Stimulated activated CD8-positive, alpha-beta memory T cell treated with anti-CD3 and anti-CD28 coated beads, Interleukin-15, amount 100 ng/mL, for 48 hours (primary cell): ENCODE measurements at places on chromosomes 1 and 21.
A peak's percentile ranks its signal among the peaks of the same experiment; 100 is the strongest.

GRCh38 chr1:200096774-200097173 lies 69.3 kb downstream of the NR5A2 start:
- no peak for DNase-seq

- DNase-seq: no peak
Observed at GRCh38 chr1:156101880-156102279, 12.6 kb upstream of the LMNA start.

GRCh38 chr1:55626326-55626725 lies 411.2 kb upstream of the USP24 start:
- DNase-seq: no peak

- DNase-seq: no peak
Observed at GRCh38 chr1:230414102-230414501, 12.0 kb downstream of the PGBD5 start.

GRCh38 chr1:61079898-61080336 lies 2.4 kb upstream of the NFIA start:
- no peak for DNase-seq

DNA sequence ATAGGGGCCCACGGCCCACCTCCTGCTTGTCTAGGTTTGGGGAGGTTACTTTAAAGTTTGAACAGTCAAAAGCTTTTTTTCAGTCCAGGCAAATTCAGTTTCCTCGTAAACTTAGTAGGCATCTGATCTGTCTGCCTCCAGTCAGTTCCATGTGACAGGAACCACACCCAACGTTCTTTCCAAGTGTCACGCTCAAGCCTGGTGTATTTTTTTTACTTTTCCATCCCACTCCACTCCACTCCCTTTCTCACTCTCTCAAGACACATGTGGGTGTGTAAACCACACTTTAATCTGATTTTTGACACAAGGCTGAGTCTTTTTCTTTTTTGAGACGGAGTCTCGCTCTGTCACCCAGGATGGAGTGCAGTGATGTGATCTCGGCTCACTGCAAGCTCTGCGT lies 60.3 kb upstream of the GPR153 start:
- DNase-seq: no peak

DNA sequence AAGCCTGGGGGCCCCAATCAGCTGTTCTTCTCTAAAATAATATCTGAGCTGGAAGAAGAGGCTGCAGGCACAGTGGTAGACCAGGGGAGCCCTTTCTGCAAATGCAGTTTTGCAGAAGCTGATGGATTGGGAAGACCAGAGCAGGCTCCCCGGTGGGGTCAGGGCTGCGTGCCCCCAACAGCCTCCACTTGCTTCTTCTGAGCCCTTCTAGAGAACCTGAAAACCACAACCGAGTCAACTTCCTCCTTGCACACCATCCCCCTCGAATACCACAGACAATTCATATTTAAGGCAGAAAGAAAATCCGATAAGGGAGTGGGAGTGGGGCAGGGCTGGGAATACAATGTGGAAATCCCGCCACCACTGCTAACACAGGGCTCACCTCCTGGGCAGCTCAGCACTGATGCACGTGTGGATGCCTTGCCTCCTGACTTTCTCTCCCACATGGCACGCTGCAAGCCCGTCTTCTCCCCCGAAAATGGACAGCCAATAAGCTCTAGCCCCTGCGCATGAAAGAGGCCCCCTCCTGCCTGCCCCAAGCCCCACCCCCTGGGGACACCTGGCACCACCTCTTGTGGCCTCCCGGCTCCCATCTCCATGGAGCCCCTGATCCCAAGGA lies 25.4 kb upstream of the ALDH4A1 start:
- no peak for DNase-seq

GRCh38 chr1:40880813-40881549 lies 18.8 kb upstream of the CITED4 start:
- no peak for DNase-seq

DNA sequence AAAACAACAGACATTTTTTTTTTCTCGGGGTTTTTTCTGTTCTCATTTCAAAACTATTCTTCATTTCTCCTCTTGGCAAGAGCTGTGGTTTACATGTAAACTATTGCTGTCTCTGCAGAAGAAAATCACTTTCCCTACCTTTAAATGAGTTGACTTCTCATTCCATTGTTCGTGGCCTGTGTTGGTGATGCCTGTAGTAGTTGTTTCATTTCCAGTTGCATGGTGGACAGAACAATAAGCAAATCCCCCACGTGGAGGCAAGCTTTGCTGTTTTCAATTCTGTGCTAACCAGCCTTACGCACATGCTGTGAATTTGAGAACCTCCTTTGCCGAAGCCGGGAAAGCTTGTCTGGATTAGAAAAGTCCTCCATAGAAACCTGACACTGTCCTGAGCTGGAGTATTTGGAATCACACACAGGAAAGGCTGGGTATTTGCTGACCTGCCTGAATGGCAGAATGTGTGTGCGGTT lies 26.2 kb upstream of the MAP3K7CL start:
- DNase-seq: no peak

DNA sequence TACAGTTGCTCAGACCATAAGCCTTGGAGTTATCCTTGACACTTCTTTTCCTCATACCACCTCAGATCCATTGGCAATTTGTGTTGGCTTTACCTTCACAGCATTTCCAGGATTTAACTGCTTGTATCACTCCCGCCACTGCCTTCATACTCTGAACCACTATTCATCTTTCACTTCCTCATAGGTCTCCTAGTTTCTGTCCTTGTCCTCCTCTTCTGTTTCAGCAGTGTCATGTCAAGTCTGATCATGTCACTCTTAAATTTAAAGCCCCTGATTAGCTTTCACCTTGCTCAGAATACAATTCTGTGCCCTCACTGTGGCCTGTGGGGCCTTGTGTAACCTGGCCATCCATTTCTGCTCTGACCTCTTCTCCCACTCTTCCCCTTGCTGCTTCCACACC lies 34.7 kb upstream of the C1orf115 start:
- DNase-seq: no peak

- peak; percentile 76 for DNase-seq
Observed at GRCh38 chr1:212683357-212683722, 16.3 kb downstream of the BATF3 start.

GRCh38 chr1:183885142-183885735 lies 80.3 kb downstream of the RGL1 start:
- DNase-seq: no peak

GRCh38 chr1:84366786-84367185 lies 31.5 kb upstream of the DNASE2B start:
- DNase-seq: no peak

DNA sequence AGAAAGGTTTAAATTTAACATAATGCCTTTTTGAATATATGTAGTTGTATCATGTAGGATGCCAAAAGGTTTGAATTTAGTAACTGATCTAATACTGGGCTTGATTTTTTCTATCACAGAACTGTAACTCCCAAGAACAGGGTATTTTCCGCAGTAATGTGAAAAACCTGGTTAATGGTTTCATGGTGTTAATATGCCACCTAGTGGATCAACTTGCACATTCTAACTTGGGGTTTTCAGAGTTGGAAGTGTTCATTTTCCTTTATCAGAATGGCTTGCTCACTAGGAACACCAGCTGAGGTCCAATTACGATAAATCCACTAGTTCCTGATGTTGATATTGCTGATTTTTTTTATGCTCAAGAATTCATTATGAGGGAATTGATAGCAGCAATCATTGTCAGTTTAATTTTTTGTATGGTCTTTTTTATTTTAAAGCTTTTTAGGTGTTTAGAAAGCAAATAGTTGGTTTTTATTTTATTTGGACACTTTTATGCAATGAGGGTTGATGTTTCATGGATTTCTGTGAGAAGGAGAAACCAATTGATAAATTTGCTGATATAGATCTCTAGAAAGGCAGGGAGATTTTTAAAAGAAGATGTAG lies 157.2 kb downstream of the PLA2G4A start:
- no peak for DNase-seq

DNA sequence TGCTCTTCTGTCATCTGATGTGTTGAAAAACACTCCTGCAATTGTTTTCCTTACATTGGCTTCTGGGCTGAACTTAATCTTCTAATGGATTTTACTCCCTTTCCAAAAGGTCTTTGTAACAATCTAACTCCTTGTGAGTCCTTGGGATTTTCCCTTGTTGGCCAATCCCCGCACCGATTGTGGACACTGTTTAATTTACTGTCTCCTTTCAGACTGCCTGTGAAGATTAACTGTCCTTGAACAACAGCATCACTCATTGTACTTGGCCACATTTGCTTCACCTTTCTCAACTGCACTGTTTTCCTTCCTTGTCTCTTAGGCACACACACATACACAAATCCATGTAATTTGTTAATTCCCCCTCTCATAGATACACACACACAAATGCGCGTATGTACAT lies 120.4 kb downstream of the SPATA46 start:
- no peak for DNase-seq

- DNase-seq: peak; percentile 32
Observed at GRCh38 chr1:17419626-17420328, 19.7 kb downstream of the RCC2 start.

- DNase-seq: no peak
Observed at GRCh38 chr1:93681989-93682412, 364 bp upstream of the BCAR3 start.

GRCh38 chr1:222592171-222592570 lies 2.4 kb upstream of the TAF1A start:
- DNase-seq: no peak

- DNase-seq: no peak
Observed at GRCh38 chr21:32410916-32411315, 1.6 kb upstream of the EVA1C start.

GRCh38 chr1:185355947-185356346 lies 38.9 kb upstream of the IVNS1ABP start:
- DNase-seq: no peak

- no peak for DNase-seq
Observed at GRCh38 chr1:6260433-6260934, 414 bp downstream of the GPR153 start.

- no peak for DNase-seq
Observed at GRCh38 chr1:111242805-111243523, 15.5 kb downstream of the CHI3L2 start.
